ENCODE measurements at places on chromosomes 1 and 21.

DNA sequence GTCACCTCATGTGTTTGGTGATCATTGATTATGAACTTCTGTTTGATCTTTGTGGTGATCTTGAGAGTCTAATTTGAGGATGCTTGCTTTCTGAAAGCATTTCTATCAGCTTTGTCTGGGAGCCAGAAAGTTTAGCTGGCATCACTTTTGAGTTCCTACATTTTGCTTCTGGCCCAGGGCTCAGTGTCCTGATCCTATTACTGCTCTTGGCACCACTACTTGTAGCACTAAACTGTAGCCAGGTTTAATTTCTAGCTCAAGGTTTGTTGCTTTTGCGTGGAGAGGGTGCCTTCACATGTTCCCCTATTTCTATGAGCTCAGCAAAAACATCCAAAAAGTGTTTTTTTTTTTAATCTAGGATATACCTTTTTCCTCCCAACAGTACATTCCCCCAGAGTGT, 9.3 kb downstream of the TTC3 start:
- no peak for DNase-seq

DNA sequence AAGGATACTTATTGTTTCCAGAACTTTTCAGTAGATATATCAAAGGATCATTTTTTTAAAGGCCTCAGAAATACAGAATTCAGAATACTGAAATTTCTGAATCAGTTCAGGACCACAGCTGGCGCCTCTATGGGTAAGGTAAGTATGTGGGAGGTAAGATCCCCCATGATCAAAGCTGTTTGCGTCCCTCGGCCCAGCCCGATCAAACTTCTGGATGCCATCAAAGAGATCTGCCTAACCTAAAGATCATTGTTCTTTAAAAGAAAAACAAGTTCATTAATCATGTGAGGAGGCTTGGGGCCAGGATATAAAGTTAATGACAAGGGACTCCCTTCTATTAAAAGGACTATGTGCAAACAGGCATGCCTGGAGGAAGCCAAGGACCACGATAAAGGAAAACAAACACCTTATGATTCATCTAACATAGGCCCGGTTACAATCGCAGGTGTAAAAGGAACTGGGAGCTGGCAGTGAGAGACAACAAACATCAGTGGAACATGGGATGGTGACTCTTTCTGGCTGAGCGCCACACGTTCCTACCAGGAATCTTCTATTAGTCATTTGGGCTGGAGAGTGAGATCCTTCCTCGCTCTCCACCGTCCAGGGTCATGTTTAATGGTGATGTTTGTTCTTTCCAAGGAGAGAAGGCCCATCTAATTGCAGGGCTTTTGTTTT, 2.8 kb upstream of the BACE2 start:
- DNase-seq: no peak

- no peak for DNase-seq
These were observed 3.1 kb downstream of the BNIPL start for GRCh38 chr1:151039521-151039920.

DNA sequence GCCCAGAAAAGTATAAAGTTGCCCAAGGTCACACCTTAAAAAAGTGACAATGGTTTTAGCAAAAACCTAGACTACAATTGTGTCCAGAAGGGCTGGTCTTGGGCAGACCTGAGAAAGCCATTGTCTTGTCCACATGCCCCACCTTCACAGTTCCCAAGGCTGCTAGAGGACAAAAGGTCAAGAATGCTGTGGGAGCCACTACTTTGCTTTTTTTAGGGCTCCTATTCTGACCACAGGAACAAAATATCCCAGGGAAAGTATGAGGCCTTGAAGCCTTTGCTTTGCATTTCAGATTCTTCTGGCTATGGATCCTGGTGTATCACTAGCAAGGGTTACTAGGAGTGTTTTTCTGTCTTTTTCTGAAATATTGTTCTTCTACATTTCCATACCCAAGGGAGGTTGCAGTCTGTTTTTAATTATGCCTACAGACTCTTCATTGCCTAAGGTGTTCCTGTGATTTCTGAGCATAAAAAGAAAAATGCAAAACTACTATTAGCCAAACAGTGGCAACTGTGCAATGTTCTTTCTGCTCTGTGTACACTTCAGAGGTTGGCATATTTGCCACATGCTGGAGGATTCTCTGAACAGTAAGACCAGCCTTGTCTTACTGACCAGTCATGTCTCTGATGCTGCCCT, 10.7 kb downstream of the C1orf162 start:
- no peak for DNase-seq

GRCh38 chr1:192445839-192446489, 129.2 kb downstream of the RGS21 start:
- DNase-seq: no peak

DNA sequence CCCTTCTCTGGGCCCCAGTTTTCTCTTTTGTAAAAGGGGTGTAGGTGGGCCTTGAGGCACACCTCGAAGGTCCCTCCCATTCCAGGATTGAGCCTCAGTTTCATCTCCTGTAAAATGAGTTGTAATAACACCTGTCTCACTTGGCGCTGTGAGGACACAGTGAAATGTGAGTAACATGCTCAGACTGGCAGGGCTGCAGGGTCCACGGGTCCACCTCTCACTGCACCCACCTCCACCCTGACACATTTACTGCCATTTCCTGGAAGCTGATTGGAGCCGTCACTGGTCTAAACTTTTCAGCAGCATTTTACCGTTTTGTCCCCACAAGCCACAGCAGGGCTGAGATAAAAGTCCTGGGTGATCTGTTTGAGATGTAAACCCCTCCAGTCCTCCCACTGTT, 398.0 kb downstream of the PTPRU start:
- no peak for DNase-seq

DNA sequence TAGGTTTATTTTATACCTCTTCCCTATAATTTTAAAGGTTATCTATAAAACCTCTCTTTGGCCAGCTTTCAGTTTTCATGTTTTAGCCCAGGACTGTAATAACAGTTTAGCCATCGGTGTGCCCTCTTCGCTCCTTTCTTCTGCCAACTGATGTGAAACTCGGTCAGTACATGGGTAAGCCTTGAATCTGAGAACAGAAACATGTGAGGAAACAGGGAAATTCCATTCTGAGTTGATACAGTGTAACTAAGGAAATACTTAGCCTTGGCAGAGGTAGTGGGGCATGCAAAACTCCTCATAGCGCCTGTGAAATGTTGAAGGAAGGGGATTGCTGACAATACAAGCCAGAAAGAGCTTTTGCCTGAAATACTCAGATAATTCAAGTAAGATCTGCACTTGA, 465.2 kb downstream of the NCAM2 start:
- no peak for DNase-seq

DNA sequence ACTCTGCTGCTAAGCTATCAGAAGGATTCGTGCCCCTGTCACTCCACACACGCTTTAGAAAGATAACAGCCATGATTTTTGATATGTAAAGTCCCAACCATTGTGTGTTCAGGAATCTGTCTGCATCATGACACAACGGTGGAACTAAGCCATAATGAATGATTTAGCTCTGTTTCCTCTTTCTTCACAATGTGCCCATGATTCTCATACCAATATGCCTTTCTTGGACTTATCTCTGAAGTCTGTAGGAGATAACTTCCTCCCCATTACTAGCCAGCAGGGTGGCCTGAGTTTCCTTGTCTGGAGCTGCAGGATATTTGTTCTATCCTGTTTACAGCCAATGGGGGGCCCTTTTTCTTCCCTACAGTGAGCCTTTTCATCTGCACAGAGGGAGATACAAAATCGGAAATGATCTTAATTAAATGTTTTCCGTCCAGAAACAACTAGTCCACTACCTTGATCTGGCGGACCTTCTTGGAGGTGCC, 511.7 kb downstream of the USP25 start:
- no peak for DNase-seq

GRCh38 chr1:27931759-27932158, 3.0 kb upstream of the SMPDL3B start:
- DNase-seq: no peak

DNA sequence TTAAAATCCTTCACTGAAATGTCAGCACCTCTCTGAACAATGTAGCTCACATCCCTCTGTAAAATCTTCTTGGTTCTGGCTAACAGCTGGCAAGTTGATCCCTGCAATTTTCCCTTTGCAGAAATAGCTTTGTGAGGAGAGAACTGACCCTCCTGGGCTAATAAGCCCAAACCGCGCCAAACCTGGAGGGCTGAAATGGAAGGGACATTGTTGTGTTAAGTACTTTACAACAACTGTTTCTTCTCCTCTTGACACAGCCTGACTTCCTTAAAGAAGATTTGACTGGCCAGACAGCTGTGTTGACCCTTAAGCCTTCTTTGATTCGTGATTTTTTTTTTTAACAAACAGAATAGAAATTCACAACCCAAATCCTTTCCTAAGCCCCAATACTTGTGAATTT, 5.7 kb downstream of the LMX1A start:
- no peak for DNase-seq

GRCh38 chr1:212559929-212560328, 48.6 kb upstream of the ATF3 start:
- DNase-seq: no peak

DNA sequence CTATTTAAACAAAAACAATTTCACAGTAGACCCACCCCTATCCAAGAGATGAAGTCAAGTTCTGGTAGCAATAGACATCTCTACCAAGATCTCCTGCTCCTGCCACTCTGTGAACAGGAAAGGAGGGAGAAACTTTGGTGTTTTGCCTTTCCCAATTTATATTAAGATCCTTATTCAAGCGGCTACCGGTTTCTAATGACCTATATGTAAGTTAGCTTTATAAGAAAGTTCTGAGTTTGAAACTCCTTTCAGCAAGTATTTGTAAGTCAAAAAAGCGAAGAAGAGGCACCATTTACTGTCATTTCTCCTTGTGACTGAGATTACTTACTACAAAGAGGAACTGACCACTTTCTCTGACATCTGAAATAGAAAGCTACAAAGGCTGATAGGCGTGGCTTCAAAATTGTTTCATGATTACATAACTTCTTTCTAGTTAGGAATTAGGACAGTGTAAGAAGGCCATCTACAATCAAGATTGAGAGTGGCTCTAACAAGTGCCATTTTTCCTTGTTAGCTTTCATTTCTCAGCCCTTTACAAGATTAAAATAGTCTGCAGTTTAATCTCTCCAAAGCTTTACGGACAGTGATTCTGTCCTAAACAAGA, at the start of gene MNDA:
MNDA (plus strand) TSS at position 448 of the 604 bp plus-strand sequence. CDS start 10,803 bp downstream, outside the sequence.
- no peak for DNase-seq

DNA sequence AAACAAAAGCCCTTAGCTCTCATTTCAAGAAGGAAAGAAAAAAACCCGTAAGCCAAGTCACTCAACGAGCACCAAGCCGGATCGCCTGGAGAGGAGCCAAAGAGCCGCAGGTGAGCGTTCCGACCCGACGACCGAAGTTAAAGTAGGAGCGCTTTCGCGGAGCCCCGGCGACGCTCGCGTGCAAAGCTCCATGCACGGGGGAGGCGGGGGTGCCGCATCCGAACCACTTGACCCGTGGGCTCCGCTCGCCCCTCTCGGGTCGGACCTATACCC, 382 bp downstream of the GPBP1L1 start:
- peak; percentile 48 for DNase-seq

DNA sequence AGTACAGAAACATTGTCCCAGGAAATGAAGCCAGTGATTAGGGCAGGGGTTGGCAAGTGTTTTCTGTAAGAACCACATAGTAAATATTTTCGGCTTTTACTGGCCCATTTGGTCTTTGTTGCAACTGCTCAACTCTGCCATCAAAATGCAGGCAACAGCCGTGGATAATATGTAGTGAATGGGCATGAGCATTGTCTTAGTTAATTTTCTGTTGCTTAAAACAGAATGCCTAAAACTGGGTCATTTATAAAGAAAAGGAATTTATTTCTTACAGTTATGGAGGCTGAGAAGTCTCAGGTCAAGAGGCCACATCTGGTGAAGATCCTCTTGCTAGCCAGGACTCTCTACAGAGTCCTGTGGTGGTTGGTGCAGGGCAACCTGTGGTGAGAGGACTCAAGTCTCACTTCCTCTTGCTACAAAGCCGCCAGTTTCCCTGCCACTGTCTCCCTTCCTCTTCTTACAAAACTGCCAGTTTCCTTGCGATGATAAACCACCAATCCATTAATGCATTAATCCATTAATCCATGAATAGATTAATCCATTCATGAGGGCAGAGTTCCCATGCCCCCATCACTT, 166.4 kb downstream of the PSMG1 start:
- DNase-seq: no peak

DNA sequence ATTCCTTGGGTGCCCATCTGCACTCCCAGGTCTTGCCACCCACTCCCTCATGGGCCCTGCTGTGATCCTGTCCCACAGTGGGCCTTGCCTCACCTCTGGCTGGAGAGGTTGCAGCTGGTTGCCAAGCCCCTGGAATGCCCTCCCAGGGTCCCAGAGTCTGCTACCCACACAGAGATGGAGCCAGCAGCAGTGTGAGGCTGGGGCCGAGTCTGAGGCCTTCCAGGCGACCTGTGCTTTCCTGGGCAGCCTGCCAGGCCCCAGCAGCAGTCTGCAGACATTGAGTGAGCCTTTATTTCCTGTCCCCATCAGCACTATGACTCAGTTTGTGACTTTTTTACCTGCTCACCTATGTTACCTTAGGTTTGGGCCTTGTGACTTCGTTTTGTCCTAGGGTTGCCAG, 25.0 kb upstream of the TSPAN2 start:
- DNase-seq: no peak

DNA sequence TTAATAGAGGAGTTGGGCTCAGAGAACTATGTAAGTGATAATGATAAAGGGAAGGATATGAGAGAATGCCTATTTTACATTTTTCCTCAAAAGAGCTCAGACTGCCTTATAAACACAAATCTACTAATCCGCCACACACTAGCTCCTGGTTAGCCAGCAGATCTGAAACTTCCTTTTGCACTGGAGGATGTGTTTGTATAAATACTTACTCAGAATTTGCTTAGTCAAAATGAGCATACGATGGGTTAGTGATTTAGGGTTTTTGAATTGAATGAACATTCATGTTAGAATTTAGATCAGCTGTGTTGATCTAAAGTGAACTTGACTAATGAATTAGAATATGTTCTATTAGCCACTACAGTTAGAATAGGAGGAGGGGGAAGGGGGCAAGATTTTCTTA, 9.1 kb upstream of the IER5 start:
- DNase-seq: no peak

DNA sequence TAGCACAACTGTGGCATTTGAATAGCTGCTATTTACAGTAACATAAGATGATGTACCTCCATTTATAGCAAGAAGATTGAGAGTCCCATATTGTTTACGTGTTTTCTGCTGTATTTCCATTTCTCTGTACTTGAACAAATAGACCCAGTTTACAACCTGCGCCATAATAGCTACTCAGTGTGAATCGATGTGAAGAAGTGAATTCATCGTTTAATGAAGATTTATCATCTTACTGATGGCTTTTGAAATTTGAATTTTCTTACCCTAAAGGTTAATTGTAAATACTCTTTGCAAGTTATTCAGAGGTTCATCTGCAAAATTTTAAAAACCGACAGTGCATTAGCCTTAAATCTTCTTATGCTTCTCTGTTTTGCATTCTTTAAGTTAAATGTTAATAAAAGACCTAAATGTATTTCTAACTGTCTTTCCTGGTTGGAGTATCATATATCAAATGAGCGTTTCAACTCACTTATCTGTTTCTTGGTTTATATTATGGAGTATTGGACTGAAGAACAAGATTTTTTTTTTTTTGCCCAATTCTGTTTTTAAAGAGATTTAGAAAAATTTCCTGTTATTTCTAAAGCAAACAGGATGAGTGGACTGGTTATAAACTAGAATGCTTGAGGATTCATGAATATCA, 2.2 kb downstream of the MACO1 start:
- DNase-seq: no peak

All from NCI-H748 treated with DMSO at 0.1 percent for 48 hours (cell line).